ENCODE measurements at places on chromosomes 3 and 15.

- DNase-seq, result no peak
Observed at GRCh38 chr3:2993736-2994135, 116.4 kb downstream of the IL5RA start.

DNA sequence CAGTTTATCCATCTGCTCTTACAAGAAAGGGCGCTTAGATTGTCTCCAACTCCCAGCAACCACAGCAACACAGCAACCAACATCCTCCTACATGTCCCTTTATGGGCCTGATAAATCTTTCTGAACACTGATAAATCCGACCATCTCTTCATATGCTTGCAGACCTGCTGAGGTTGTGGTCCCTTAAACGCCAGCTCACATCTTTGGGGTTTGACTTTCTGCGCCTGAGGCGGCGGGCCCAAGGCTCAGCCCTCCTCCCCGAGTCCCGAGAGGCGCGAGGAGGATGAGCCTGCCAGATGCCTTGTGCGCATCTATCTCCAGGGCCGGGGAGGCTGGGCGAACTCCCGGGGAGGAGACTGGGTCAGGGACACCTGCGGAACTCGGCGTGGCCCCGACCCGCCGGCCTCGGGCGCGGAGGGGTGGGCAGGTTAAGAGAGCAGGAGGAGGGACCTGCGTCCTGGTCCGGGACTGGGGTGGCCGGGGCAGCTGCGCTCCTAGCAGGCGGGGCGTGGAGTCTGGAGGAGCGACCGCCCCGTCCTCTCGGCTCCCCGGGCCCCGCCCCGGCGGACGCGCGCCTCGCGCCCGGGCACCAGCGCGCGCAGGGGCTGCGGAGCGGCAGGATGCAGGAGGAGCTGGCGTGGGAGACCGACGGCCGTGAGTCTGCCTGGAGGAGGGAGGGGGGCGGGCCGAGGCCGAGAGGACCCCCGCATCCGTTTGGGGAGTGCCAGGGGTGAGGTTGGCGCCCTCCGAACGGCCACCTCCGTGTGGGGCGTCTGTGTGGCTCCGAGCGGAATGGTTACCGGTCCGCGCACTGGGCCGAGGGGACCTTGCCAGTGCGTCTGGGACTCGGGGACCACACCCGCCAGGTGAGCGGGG is at the start of gene ANKDD1A:
TSS of gene ANKDD1A (plus strand) at position 592 of the 876 bp plus-strand sequence. CDS start at position 621, 29 bp downstream.
- no peak for DNase-seq

DNA sequence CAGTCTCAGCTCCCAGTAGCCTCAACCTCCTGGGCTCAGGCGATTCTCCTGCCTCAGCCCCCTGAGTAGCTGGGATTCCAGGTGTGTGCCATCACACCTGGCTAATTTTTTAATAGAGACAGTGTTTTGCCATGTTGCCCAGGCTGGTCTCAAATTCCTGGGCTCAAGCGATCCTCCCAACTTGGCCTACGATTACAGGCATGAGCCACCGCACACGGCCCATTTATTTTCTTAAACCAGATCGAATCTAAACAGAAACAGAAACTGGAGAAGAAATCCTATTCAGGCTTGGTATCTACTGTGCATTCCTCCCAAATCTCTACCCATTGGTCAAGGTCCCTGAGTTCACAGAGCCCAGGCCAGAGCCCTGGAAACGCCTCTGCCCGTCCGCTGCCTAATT is 74.2 kb downstream of the PGPEP1L start:
- no peak for DNase-seq

GRCh38 chr3:111712294-111713167 is 117.4 kb upstream of the ZBED2 start:
- no peak for DNase-seq

DNA sequence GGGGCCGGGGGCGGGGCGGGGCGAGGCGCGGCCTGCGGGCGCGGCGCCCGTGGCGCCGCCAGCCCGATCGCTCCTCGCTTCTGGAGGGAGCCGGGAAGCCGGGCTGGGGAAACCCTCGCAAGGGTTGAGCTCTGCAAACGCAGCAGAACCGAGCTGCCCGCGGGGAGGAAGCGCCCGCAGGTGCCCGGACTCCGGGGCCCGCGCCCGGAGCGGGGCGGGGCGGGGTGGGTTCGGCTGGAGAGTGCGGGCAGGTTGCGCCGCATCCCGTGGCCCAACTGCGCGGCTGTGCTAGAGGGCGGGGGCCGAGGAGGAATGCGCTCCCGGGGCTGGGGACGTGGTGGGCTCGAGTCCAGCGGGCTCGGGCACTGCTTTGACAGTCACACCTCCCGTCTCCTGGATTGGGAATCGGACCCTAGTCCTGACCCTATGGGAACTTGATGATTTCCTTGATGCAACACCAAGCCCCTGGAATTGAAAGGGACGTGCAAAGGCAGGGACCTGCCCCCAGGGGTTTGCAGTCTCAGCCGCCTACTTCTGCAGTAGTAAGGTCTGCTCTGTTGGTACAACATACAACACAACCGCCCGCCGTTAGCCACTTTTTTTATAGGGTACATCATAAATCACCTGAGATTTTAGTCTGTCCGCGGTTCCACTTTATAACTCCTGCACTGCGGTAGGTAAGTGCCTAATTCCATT is 34.3 kb downstream of the ZBTB38 start:
- no peak for DNase-seq

DNA sequence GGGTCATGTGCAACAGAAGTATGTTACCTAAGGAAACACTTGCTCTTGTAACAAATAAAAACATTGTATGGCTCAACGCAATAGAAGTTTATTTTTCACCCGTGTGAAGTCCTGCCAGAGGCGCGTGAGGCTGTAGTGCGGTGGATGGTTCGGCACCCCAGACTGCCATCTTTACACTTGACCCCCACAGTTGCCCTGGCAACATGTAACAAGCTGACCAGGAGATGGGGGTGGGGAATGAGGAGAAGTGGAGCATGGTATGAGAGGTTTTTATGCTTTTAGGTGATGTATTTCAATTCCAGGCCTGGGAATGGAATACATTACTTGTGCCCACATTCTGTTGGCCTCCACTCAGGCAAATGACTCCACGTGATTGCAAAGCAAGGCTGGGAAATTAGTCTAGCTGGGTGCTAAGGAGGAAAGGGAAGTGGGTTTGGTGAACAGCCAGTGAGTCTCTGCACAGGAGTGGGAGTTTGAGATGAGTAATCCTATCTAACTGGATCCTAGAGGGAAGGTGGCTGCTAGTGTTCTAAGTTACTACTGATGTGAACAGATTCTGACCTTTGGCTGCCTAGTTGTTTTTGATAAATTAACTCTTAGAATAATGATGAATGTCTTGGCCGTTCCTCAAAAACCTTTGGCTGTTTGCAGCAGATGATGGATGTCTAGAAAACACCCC is 33.8 kb upstream of the GREM1 start:
- no peak for DNase-seq

DNA sequence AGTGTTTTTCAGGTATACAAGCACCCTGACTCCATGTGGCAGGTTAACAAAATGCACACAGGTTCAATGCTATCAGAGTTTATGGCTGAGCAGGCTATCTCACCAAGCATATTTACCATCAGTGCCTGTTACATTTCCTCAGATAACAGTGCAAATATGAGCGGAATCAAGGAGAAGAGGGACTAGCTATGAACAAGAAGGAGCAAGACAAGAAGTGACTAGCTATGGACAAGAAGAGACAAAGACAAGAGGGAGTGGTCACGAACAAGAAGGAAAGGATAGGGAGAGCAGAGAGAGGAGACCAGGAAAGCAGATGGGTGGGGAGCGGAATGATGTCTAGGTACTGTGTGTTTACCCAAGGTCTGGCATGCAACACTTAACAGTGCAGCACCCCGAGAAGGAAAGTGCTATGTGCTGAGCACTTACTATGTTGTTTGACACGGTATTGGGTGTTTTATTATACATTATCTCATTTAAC is 8.6 kb downstream of the ILDR1 start:
- no peak for DNase-seq

DNA sequence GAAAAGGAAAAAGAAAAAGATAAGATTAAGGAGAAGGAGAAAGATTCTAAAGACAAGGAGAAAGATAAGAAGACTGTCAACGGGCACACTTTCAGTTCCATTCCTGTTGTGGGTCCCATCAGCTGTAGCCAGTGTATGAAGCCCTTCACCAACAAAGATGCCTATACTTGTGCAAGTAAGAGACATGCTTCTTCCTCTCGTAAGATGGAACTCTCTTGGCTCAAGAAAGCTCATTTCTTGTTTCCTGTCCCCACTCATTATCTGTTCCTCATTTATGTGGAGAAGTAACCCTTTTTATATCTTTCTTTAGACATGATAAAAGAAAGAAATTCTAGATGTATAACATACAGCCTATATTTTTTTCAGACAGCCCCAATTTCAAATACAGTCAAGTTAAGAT is 101.4 kb downstream of the KLHL25 start:
- DNase-seq, result no peak

DNA sequence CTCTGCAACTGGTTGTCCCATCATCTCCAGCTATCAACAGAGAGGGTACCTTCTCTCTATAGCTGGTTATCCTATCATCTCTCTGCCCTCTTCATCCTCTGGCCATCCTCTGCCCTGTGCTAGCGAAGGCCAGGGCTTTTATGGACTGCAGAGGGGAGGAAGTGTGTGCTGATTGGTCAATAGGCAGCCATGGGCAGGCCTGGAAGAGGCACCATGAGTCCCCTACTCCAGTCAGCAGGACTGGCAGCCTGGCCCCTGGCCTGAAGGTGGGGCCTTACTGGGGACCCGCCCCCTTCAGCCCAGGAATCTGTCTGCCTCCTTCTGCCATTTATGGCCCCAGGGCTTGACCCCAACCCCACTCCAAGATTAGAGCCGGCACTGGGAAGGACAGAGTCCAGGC is 10.4 kb upstream of the TRIM59 start:
- no peak for DNase-seq

DNA sequence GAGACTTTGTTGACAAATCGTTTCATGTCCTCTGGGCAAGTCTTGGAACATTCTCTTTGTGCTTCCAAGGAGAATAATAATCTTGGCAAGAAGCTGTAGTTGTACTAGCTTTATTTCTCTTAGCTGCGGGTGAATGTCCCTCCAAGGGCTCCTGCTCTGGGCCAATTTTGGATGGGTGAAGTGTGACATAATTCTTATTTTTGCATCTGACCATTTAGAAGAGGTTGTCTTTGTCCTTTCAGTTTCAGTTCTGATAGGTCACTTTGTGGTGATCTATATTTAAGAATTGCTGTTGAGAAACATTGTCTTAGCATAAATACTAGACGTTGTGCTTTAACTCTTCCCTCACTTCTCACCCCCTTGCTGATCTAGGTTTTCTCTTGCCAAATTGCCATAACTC is 164.8 kb upstream of the RORA start:
- no peak for DNase-seq

DNA sequence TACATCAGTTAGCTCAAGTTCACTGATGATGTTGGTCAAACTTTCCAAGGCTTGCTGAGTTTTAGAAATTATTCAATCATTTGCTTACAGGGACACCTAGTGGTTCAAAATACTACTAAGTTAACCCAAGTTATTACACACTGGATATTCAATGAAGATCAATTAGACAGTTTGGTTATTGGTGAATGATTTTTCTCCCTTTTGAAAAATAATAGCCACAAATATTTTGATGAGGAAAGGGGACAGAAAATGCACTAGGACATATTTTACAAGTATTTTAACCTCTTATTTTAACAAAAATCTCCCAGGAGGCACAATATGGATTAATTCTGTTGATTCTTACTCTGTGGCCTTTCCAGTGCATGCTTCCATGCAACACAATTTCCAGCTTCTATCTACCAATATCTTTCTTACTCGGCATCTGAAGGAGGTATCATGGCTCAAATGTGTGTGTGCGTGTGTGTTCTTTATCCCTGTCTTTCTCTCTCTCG is 20.1 kb upstream of the GOLGA6L2 start:
- DNase-seq, result no peak

DNA sequence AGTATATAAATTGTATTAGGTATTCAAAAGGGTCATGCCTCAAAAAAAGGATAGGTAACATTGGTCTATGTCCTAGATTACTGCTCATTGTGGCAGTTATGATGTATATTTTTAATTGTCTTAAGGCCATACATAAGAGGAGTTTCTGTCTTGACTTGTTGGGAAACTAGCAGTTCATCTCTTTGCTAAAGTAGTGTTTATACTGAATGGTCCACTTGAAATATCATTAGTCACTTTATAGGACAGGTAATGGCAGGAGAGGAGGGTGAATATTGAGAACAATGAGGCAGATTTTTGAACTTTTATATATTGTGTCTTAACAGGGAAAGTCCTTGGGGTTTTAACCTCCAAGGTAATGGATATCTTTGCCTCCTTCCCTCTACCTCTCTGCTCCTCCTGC is 58.4 kb downstream of the TP63 start:
- no peak for DNase-seq

DNA sequence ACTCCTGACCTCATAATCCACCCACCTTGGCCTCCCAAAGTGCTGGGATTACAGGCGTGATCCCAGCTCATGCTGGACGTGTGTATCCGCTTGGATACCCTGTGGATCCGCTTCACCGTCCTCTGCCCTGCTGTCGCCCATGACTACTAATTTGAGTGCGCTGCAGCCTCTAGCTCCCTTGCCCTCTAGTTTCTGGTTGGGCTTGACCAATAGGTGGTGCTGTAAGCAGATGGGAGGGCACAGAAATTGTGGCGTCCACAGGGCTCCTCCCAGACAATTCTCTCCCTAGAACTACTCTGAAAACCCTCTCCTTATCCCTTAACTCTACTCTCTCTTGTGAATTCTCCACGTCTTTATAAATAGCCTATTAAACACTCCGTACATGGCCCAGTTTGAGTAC is 36.2 kb downstream of the ZPLD1 start:
- no peak for DNase-seq

- no peak for DNase-seq
Observed at GRCh38 chr15:76998663-76999285, 3.8 kb downstream of the PSTPIP1 start.

DNA sequence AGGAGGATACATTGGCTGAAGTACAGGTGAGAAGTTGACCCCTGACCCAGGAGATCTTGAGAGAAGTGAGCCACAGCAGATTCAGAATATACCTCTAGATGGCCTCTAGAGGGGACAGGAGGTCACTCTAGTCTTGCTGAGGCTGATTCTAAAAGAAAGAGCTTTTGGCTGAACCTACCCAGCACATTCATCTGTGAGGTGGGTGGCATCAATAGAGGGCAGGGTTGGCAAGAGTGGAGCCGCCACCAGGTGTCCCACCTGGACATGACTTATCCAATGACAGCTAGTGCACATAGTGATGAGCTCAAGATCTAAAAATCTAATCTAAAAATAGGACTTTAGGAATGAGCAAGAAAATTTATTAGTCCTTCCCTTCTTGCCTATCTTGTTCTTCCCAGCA is 51.6 kb downstream of the CYP19A1 start:
- no peak for DNase-seq

GRCh38 chr3:59290358-59290757 is 240.5 kb upstream of the CFAP20DC start:
- DNase-seq, result no peak

DNA sequence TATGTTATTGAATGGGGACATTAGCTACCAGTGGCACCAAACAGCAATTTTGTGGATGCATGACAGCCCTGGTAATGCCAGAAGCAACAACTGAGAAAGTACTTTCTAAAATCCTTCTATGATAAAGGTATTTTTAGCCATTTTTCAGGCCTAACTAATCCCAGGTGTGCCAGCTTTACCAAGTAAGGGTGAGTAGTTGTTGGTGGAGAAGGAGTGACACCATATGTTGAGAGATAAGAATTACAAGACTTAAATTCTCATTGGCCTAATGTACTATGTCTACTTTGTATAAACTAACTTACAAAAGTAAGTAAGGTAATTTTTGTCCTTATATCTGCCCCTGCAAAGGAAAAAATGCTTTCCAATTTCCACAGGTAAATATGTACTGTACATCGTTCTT is 4.1 kb upstream of the COX17 start:
- no peak for DNase-seq
